ENCODE measurements at places on chromosomes 3 and 15.

DNA sequence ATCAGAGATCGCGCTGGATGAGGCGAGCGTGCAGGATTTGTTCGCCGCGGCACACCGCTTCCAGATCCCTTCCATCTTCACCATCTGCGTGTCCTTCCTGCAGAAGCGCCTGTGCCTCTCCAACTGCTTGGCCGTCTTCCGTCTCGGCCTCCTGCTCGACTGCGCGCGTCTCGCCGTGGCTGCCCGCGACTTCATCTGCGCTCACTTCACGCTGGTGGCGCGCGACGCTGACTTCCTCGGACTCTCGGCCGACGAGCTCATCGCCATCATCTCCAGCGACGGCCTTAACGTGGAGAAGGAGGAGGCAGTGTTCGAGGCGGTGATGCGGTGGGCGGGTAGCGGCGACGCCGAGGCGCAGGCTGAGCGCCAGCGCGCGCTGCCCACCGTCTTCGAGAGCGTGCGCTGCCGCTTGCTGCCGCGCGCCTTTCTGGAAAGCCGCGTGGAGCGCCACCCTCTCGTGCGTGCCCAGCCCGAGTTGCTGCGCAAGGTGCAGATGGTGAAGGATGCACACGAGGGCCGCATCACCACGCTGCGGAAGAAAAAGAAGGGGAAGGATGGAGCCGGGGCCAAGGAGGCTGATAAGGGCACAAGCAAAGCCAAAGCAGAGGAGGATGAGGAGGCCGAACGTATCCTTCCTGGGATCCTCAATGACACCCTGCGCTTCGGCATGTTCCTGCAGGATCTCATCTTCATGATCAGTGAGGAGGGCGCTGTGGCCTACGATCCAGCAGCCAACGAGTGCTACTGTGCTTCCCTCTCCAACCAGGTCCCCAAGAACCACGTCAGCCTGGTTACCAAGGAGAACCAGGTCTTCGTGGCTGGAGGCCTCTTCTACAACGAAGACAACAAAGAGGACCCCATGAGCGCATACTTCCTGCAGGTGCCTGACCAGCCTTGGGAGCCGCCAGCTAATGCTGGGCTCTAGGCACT, 819 bp downstream of the KLHL40 start:
- no peak for DNase-seq

- DNase-seq = no peak
These were observed 81.3 kb downstream of the SOX2 start for GRCh38 chr3:181793006-181793405.

DNA sequence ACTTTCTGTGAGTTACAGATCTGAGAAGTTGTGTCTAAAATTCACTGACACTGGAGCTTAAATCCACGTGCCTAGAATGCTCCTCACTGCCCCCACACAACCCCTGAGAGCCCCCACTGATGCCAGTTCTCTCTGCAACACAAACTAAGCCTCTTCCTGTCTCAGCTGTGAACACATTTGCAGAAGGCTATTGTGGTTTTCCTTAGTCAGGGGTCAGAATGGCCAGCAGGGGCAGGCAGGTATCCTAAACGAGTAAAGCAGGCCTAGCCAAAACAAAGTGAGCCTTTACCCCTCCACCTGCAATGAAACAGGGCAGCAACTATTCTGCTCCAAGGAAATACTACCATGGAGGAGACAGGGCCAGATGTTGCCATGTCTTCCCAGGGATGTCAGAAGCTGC, 78.6 kb downstream of the FHIT start:
- no peak for DNase-seq

- DNase-seq = no peak
These were observed 71.8 kb downstream of the RBPMS2 start for GRCh38 chr15:64703632-64703959.

DNA sequence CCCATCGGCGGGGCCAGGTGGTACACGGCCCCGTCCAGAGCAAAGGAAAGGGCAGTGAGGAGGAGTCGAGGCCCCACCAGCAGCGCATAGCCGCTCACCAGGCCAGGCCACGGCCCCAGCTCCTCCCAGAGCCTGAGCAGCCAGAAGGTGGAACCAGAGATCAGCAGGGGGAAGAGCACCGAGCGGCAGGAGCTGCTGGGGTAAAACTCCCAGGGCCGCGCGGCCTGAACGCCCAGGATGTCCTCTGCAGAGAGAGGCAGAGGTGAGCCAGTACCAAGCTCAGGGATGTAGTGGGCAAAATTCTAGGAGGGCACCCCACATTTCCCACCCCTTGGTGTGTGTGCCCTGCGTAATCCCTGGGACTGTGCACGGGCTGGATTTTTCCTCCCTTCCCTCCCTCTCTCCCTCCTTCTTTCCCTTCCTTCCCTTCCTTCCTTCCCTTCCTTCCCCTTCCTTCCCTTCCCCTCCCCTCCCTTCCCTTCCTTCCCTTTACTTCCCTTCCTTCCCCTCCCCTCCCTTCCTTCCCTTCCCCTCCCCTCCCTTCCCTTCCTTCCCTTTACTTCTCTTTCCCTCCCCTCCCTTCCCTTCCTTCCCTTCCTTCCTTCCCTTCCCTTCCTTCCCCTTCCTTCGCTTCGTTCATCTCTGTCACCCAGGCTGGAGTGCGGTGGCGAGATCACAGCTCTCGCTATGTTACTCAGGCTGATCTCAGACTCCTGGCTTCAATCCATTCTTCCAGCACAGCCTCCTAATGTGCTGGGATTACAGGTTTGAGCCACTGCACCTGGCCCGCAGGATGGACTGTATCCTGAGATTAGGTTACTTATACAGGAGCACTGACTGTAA, 6.3 kb upstream of the NCBP2 start:
- no peak for DNase-seq

DNA sequence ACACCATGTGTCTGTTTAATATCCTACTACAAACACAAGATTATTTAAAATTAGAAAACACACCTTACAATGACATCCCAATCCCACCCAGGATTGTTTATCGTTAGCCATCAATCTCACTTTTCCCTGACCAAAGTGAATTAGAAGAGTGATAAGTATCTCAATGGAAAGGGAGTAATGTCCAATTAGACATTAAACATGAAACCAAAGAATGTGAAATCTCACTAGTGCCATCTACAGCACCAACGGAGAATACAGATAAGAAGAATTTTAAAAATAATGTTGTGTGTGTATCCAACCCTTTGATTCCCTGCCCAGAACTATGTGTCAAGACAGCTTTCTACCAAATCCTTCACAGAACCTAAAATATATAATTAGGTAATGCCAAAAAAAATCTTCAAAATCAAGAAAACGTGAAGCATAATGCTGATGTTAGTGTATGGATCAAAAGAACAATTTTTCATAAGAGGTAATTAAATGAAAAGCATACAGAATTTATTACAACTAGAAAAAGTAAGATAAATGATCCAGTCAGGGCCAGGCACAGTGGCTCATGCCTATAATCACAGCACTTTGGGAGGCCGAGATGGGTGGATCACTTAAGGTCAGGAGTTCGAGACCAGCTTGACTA, 64.2 kb downstream of the SCAPER start:
- no peak for DNase-seq

- no peak for DNase-seq
These were observed 300.3 kb upstream of the CBLB start for GRCh38 chr3:106168962-106169750.

- DNase-seq = no peak
These were observed 24.7 kb downstream of the SLC24A1 start for GRCh38 chr15:65646486-65646885.

DNA sequence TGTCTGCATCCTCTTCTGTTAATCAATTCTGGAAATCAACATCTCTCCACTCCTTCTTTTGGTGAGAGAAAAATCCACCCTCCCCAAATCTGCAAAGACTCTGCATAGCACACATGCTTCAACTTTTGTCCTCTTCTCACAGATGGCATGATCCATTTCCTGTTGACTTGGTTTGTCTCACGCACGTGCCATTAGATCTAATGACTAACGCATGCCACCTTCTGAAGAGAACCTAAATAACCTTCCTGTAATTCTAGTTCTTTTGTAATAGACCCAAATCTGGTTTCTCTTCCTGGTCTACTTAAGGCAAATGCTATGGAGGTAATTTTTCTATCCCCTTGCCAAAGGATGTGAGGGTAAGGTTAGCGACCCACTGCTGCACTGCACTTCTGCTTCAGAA, 51.0 kb upstream of the ATOSA start:
- no peak for DNase-seq

GRCh38 chr15:68725736-68726135, 95.0 kb downstream of the ANP32A start:
- DNase-seq = no peak

DNA sequence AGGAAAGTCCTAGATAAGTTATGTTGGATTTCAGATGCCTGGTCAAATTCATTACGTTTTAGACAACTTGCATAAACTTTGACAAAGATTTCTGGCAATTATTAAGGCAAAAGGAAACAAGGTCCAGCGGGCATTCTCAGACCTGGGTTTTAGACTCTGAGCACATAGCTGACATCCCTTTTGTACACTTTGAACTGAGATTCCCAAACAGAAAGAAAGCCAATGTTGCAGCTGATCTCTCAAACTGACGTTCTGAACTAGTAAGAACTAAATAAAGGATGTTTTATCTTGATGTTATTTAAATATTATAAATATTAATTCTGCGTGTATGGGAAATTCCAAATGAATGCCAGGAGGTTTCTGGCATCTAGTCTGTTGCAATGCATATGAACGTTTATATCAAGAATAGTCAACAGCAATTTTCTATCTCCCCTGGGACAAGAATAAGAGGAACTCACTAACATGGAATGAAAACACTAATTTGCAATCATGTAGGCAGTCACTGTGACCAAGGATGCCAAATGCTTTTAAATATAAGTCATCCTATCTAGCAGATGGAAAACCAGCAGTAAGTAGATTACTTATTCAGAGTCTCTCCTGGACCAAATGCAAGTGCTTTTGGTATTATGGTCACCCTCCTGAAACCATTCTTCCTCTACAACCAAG, 202.1 kb downstream of the GREM1 start:
- no peak for DNase-seq

DNA sequence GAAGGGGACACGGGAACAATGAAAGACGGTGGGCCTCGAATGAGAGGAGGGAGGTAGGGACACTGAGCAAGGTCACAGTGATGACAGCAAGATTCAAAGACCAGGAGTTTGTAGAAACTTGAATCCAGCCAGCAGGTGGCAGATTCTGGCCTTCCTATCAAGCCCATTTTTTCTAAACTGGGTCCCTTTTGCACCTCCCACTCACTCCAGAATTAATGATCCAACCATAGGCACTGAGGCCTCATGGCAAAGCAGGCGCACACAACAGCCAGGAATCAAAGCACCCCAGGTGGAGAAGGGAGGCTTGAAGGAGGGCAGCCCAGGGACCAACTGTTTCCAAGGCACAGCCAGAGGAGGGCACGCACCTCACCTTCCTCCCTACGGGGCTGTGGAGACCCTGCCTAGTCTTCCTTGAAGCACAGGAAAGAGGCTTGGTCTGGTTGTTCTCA, 90.2 kb downstream of the ANP32A start:
- DNase-seq = peak; percentile 5

GRCh38 chr3:8970971-8971589, 7.8 kb upstream of the RAD18 start:
- no peak for DNase-seq

GRCh38 chr3:186281176-186281575, 80.9 kb downstream of the DGKG start:
- no peak for DNase-seq

- DNase-seq = no peak
These were observed 98.2 kb downstream of the ANXA2 start for GRCh38 chr15:60299452-60300047.

- DNase-seq = no peak
These were observed 175.0 kb upstream of the PFN2 start for GRCh38 chr3:150145659-150146058.

- no peak for DNase-seq
These were observed 7.4 kb downstream of the SEMA3G start for GRCh38 chr3:52437326-52438103.

DNA sequence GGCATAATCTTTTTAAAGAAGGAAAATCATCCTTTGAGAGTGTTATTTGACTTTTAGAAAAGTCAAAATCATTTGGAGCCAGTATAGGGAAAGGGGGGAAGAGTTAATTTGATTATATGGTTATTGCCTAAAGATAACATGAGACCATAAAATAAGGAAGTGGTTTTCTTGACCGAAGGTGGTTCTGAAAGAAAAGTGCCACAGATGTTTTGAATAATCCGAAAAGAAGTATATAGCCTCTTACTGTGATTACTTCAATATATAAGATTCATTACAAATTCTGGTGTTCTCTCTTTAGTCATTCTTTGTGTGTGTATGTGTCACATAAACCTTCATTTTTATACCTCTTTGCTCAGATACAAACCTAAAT, 1.1 kb downstream of the DNAJB11 start:
- DNase-seq = no peak

- no peak for DNase-seq
These were observed 15.4 kb downstream of the ARNT2 start for GRCh38 chr15:80419546-80419945.

DNA sequence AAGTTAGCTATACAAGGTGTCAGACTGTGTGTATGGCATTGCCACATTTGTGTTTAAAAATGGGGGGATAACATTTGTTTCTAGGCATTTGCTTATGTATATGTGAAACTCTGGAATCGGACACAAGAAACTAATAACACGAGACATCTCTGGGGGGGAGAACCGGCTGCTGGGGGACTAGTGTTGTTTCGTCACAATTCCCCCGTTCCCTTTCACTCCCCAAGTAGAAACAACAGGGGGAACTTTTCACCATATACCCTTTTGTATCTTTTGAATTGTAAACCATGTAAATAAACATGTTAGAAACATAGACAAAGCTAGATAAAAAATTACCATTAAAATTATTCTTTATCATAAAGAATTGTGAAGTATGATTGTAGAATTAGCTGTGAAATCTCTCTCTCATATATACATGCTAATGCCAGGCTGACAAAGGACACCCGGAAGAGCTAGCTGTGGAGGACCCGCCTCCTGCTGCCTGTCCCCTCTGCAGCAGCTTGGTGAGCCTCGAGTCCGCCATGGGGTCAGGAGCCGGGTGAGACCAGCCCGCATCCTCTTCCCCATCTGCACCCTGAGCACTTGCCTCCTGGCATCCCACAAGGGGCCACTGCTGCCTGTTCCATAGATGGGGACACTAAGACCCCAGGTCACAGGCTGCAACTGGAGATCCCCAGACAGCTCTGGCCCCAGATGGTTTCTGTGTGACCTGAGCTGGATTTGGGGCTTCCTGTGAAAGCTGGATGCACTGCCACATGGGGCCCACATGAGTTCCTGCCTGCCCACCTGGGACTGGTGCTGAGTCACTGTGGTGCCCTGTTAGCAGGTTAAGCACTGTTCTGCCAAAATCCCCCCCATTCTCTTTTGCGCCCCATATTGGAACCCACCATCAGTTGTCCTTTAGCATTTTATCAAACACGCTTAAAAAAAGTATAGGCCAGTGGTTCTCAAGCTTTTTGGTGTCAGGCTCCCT, 91.6 kb downstream of the IQSEC1 start:
- no peak for DNase-seq

- DNase-seq = no peak
These were observed 102.9 kb upstream of the CHRM5 start for GRCh38 chr15:33865416-33865815.
